ENCODE measurements at places on chromosomes 5 and 9. TPM values are rescaled to one million over a fixed set of nuclear protein-coding genes. Genes with fewer than 3 reads are reported as not detected.

Gene INSL6
- not detected for total RNA-seq

Gene PCDHGB6
- total RNA-seq = 14.4 TPM

GRCh38 chr5:137695651-137696428, 40.0 kb downstream of the KLHL3 start:
- DNase-seq = no peak
- no peak overlapping the region for H3K27ac ChIP-seq
- H3K36me3 ChIP-seq = no peaks in the 10 kb centered on the region
- H3K4me3 ChIP-seq = no peak overlapping the region

DNA sequence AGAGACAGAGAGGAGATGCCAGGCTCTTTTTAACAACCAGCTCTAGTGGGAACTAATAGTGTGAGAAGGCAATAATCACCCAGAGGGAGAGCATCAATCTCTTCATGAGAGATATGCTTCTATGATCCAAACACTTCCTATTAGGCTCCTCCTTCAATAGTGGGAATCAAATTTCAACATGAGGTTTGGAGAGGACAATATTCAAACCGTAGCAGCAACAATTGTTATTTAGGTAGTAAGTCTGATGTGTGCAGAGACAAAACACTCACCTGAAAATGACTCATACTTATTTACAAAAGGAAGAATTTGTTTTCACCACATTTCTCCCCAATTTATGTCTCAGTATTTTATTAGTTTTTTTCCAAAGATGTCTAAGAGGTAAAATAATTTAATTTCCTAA, 144.3 kb downstream of the ST8SIA4 start:
- no peaks in the 10 kb centered on the region for H3K4me1 ChIP-seq
- no peaks in the 10 kb centered on the region for H3K27me3 ChIP-seq
- no peak overlapping the region for H3K27ac ChIP-seq

GRCh38 chr9:27470291-27470856, 53.7 kb upstream of the IFNK start:
- H3K4me3 ChIP-seq = no peak overlapping the region
- H3K36me3 ChIP-seq = no peaks in the 10 kb centered on the region
- no peaks in the 10 kb centered on the region for H3K27me3 ChIP-seq
- peaks cover 46% of the 10 kb centered on the region for H3K4me1 ChIP-seq
- peak overlapping the region; percentile 68 for H3K27ac ChIP-seq
- no peak for DNase-seq

DNA sequence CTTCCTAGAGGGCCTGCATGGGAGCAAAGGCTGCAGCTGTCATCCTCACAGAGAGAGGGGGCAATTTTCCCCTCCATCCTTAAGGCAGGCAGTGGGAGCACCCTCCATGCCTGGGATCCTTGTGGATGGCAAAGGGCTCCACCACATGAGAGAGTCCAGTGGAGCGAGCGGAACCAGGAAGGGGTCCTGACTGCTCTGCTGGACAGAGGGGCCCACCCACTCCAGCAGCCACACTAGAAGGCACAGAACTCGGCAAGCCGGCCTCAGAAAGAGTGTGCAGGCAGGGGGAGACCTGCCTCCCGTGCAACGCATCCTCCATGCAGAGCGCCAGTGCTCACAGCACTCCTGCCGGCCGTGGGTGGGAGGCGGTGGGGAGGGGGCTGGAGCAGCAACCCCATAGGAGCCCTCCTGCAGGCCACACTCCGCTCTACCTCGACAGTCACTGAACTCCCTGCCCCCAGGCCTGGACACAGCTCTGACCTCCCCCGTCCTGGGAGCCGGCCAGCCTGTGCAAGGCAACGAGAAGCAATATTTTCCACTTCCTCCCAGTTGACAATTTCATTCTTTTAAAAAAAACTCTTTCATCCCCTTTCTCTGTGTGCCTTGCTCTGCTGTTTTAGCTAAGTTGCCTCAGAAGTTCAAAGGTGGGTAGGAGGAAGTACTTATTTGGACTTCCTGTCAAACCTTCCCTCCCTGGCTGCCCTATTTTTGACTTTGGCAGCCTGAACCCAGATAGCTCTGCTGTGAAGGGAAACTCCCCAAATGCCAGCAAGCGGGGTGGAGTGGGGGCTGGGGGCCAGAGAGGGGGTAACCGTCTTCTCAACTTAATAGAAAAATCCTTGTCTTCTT, 5.3 kb upstream of the LCP2 start:
- no peaks in the 10 kb centered on the region for H3K27me3 ChIP-seq
- no peak overlapping the region for H3K4me3 ChIP-seq
- H3K36me3 ChIP-seq = no peaks in the 10 kb centered on the region
- DNase-seq = peak; percentile 84

DNA sequence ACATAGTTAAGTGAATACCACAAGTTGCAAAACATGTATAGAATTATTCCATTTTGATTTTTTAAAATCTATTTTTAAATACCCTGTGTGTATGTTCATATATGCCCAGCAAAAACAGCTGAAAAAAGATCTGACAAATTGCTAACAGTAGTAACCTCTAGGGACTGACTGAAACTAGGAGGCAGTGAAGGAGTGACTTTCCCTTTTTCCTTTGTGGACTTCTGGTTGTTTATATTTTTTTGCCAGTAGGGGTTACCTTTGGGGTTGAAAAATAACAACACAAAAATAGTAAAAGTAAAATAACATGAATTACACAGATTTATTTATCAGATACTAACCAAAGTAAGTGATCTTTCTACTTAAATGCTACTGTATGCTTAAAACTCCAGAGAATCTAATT, 2.9 kb downstream of the MEGF9 start:
- DNase-seq = no peak
- H3K36me3 ChIP-seq = no peaks in the 10 kb centered on the region
- no peak overlapping the region for H3K4me3 ChIP-seq
- H3K4me1 ChIP-seq = peaks cover 11% of the 10 kb centered on the region

- H3K27me3 ChIP-seq = no peaks in the 10 kb centered on the region
- no peak overlapping the region for H3K4me3 ChIP-seq
- no peaks in the 10 kb centered on the region for H3K36me3 ChIP-seq
- DNase-seq = no peak
Measured at GRCh38 chr5:116395226-116395625, 179.4 kb downstream of the SEMA6A start.

DNA sequence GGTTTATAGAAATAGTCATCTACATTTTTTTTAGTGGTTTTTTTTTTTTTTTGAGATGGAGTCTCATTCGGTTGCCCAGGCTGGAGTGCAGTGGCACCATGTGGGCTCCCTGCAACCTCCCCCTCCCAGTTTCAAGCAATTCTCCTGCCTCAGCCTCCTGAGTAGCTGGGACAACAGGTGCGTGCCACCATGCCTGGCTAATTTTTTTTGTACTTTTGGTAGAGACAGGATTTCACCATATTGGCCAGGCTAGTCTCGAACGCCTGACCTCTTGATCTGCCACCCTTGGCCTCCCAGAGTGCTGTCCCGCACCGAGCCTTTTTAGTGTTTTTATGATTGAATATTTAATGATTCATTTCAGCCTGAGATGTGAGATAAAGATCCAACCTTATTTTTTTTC, 27.3 kb downstream of the ANKRD33B start:
- no peak overlapping the region for H3K27ac ChIP-seq
- H3K27me3 ChIP-seq = no peaks in the 10 kb centered on the region

DNA sequence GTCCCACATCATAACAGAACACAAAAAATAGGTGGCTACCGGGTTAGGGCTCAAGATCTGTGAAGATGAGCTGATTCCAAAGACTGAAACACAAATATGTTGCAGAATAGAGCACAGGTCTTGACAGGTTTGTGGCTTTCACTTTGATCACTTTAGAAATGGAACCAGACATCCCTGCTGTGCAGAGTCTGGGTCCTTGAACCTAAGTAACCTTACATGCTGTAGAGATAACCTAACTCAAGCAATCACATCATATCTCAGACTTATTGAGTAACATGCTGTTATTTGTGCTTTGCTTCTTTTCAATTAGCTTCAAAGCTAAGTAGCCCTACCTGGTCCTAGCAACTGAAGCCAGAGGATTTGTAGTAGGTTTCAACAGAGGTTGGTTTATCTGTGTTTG, 24.3 kb downstream of the FBXW2 start:
- H3K4me1 ChIP-seq = no peaks in the 10 kb centered on the region
- no peak overlapping the region for H3K27ac ChIP-seq
- DNase-seq = no peak
- no peak overlapping the region for H3K4me3 ChIP-seq
- no peaks in the 10 kb centered on the region for H3K36me3 ChIP-seq
- no peaks in the 10 kb centered on the region for H3K27me3 ChIP-seq

DNA sequence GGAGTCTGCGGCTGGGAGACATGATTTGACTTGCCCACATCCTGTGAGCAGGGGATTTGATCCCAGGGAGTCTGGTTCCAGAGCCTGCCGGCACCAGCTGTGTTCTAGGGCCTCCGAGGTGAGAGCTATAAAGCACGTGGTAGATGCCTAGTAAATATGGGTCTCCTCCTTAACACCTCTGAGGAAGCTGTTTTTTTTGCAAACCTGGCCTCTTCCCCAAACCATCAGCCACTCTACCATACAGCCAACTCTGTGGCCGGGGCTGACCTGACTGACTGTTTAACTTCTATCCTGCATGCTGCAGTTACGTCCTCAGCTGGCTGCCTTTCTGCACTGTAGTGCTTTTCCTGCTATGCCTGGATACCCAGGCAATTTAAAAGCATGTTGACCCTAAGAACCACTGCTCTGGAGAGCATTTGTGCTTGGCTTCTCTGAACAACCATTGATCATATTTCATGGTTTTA, 220.5 kb downstream of the SLIT3 start:
- H3K4me3 ChIP-seq = no peak overlapping the region
- H3K4me1 ChIP-seq = no peaks in the 10 kb centered on the region
- H3K27ac ChIP-seq = no peak overlapping the region
- no peaks in the 10 kb centered on the region for H3K27me3 ChIP-seq

DNA sequence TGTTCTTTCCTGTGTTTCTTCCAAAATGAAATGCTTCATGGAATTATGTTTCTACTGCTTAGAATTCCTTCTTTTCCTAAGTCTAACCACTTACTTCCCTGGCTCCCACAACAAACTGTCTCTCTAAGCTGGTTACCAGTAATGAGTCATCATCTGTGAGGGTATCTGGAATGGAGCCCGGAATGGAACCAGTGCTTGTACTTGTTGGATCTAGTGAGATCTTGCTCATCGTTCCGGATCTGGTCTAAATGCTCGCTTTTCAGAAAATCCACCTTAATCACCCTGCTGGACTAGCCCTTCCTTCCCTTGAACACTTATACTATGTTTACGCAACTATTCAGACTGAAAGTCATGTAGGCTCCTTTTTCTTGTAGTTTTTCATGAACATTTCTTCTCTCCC, 184.8 kb downstream of the PBX3 start:
- no peaks in the 10 kb centered on the region for H3K4me1 ChIP-seq
- H3K27me3 ChIP-seq = no peaks in the 10 kb centered on the region
- peak; percentile 40 for DNase-seq
- no peak overlapping the region for H3K4me3 ChIP-seq
- no peak overlapping the region for H3K27ac ChIP-seq
- H3K36me3 ChIP-seq = no peaks in the 10 kb centered on the region

DNA sequence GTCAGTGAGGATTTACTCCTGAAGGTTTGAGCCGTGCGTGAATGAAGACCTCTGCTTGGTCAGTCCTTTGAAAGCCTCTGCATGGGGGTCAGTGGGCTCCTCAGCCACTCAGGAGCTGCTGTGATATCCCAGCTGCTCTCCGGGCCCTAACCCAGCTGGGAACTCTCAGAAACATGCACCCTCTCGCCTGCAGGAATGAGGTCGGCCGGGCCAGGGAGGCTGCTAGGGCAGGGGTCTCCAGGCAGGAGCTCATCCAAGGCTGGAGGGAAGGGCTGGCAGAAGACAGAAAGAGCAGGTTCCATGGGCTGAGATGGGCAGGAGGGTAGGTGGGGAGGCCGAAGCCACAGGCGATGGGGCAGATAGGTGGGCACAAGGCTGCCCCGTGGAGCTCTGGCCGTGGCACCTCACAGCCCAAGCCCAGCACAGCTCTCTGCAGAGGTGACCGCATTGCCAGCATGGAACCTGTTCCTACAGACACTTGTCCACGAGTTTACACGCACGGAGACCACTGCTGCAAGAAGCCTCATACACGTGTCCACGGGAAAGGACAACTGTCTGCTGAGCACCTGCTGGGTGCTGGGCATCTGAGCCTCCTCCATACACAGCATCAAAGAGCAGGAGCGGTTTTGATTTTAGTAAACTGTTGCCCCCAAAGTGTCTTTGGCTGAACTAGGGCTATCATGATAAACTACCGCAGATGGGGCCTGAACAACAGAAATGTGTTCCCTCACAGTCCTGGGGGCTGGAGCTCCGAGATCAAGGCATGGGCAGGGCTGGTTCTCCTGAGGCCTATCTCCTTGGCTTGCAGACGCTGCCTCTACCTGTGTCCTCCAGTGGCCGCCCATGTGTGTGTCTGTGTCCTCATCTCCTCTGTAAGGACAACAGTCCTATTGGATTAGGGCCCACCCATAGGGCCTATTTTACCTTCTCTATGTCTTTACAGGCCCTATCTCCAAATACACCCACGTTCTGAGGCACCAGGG, 85.2 kb upstream of the ADAMTS2 start:
- no peak for DNase-seq
- H3K36me3 ChIP-seq = no peaks in the 10 kb centered on the region
- no peaks in the 10 kb centered on the region for H3K4me1 ChIP-seq

DNA sequence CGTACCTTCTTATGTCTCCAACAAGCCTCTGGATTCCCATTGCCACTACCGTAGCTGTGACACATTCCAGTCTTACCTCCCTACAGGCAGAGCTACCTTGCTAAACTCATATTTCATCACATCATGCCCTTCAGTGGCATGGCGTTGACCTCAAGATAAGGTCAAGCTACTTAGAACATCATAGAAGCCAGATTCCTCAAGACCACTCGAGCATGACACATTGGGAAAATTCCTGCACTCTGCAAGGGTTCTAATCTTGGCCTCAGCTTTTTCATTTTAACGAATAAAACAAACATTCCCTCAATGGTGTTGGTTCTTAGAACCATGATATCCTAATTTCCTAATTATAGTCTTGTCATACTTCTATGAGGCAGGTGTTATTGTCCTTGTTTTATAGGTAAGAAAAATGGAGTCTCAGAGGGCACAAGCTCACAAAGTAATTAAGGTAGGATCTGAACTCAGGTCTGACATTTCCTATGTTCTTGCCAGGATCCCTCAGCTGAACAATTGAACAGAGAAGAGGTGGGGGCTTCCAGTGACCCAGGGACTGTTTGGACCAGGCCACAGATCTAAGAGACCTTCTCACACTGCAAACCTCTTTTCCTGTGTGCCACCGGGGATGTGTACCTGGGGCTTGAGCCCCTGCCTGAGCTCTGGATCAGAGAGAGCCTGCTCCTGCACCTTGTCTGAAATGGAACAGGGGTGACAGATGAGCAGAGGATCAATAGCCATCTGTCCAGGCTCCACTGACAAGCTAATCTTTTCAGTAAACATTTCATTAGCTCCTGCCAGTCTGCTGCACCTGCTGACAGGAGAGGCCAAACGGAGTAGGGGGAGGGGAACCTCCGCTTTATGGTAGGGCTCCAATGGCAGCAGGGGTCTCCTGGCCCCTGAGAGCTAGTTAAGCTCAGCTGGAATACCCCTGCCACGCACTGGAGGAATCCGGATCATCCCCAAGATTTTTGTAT, 49.3 kb downstream of the ALG2 start:
- H3K4me3 ChIP-seq = no peak overlapping the region
- H3K27ac ChIP-seq = no peak overlapping the region
- peaks cover 1% of the 10 kb centered on the region for H3K4me1 ChIP-seq
- no peaks in the 10 kb centered on the region for H3K36me3 ChIP-seq
- no peak for DNase-seq

GRCh38 chr9:129868872-129869486, 33.7 kb downstream of the USP20 start:
- no peak overlapping the region for H3K4me3 ChIP-seq
- no peaks in the 10 kb centered on the region for H3K36me3 ChIP-seq
- no peaks in the 10 kb centered on the region for H3K4me1 ChIP-seq
- no peaks in the 10 kb centered on the region for H3K27me3 ChIP-seq

Measured in ovary (tissue), 10 donors.